ENCODE measurements at places on chromosomes 6 and 20.

DNA sequence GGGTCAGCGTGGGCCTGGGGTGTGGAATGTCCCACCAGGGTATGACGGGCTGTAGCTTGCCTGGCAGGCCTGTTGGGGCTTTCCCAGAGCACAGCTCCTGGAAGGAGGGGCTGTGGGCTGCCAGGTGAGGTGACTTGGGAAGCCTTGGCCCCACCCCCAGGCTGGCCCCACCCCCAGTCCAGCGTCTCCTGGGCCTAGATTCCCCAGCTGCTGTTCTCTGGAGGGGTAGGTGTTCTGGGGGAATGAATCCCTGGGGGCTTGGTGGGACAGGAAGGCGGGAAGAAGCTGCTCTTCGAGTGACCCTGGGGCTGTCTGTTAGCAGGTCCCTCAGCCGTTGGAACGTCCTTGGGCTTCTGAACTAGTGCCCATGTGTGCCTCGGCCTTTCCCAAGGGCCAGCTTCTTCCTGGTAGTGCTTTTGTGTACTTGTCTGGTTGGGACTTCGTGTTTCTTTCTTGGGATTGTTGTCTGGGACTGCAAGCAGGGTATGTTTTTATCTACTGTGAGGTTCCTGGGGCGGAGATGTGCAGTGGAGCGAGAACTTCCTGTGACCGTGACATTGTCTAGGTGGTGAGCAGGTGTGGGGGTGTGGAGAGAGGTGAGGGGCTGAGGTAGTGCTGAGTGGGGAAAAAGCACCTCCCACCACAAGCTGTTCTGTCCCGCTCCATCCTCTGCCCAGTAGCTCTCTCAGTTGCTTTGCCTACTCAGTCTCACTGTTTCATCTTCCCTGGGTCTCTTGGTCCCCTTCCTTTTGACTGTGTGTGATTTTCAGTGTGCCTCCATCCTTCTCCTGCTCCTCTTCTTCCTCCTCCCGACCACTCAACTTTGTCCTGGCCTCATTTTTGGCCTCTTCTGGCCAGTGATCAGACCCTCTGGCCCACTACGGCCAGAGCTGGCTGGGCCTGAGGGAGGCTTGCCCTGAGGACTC lies 1.3 kb upstream of the DDR1 start:
- DNase-seq, result no peak

DNA sequence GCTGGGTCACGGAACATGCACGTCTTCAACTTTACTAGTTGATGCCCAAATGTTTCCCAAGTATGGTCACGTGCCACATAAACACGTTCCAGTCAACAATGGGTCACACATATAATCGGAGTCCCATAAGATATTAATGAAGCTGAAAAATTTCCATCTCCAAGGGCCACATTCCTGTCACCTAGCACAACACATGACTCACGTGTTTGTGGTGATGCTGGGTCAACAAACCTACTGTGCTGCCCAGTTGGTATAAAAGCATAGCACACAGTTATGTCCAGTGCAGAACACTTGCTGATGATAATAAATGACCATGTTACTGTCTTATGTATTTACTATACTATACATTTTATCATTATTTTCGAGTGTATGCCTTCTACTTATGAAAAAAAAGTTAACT lies 68.0 kb upstream of the INSM1 start:
- DNase-seq, result no peak

DNA sequence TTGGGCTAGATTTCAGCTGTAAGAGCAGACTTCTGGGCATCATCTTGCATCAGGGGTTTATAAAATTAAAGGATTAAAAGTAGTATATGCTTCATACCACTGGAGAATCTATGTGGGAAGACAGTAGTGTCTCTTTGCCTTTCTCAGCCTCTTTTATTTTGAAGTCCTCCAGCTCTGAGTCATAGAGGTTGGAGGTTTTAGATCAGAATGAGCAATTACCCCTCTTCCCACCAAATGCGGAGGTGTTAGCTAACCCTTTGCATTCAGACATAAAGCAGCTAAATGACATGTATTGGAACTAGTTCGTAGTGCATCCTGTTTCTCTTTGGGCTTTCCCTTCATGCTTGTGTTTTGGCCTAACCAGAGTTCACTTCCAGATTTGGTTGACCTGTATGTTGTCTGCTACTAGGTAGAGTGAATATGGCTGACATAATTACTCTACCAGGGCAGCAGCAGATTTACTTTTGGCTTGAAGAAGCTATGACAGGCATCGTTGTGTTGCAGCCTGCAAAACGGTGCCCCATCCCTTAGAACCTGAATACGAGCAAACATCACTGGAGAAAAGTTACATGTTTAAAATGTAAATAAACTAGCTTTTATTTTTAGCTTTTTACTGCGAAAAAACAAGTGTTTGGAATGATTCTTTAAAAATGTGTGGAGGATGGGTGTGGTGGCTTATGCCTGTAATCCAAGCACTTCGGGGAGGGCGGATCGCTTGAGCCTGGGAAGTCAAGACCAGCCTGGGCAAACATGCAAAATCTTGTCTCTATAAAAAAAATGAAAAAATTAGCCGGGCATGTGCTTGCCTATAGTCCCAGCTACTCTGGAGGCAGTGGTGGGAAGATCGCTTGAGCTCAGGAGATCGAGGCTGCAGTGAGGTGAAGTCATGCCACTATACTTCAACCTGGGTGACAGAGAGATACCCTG lies 82.2 kb downstream of the MYO6 start:
- no peak for DNase-seq

- DNase-seq, result no peak
Measured at GRCh38 chr20:34887023-34887422, 10.6 kb downstream of the ACSS2 start.

- DNase-seq, result no peak
Measured at GRCh38 chr6:167579806-167580618, 246.7 kb upstream of the AFDN start.

- no peak for DNase-seq
Measured at GRCh38 chr20:11642866-11643265, 274.8 kb upstream of the BTBD3 start.

- no peak for DNase-seq
Measured at GRCh38 chr6:157223511-157223910, 99.8 kb downstream of the TMEM242 start.

- no peak for DNase-seq
Measured at GRCh38 chr6:28653876-28654275, 128.2 kb downstream of the GPX5 start.

DNA sequence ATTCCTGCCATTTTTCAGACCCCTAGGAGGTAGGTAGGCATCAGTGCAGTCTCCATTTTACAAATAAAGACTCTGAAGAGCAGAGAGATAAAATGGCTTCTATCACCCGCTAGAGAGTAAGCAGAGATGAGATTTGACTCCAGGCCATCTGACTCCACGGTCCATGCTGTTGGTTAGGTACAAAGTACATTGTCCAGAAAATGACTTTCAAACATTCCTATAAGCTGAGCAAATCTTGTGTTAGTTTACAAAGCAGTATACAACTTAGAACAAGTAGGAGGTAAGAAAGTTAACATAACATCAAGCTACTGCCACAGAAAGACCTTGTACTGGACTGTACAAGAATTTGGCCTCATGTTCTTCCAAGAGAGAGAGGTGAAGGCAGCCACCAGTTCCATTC lies 14.9 kb downstream of the BTN1A1 start:
- no peak for DNase-seq

- DNase-seq, result no peak
Measured at GRCh38 chr20:63979557-63980316, at the start of gene SAMD10. Gene SAMD10 (minus strand): TSS chr20:63979642. CDS start chr20:63979467, 175 bp downstream.

GRCh38 chr6:81130061-81130460 lies 622.4 kb downstream of the TENT5A start:
- no peak for DNase-seq

DNA sequence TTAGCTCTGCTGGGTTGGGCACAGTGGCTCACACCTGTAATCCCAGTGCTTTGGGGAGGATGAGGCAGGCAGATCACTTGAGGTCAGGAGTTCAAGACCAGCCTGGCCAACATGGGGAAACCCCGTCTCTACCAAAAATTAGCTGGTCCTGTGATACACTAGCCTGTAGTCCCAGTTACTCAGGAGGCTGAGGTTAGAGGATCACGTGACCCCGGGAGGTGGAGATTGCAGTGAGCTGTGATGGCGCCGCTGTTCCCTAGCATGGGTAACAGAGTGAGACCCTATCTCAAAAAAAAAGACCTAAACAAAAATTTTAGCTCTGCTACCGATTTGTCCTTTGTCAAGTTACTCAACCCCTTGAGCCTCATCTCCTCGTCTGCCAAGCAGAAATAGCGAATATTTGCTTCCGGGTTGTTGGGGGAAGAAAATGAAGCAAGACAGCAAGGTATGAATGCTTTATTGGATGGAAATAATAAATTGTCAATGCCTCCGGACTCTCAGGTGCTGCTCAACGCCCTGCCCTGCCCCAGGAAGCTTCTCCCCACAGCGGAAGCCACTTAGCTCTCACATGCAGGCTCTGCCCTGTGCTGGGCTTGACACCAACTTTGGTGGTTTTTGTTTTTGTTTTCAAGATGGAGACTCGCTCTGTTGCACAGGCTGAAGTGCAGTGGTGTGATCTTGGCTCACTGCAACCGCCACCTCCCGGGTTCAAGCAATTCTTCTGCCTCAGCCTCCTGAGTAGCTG lies 24.9 kb upstream of the ITCH start:
- no peak for DNase-seq

- DNase-seq, result no peak
Measured at GRCh38 chr20:49871391-49871948, 43.9 kb downstream of the SPATA2 start.

DNA sequence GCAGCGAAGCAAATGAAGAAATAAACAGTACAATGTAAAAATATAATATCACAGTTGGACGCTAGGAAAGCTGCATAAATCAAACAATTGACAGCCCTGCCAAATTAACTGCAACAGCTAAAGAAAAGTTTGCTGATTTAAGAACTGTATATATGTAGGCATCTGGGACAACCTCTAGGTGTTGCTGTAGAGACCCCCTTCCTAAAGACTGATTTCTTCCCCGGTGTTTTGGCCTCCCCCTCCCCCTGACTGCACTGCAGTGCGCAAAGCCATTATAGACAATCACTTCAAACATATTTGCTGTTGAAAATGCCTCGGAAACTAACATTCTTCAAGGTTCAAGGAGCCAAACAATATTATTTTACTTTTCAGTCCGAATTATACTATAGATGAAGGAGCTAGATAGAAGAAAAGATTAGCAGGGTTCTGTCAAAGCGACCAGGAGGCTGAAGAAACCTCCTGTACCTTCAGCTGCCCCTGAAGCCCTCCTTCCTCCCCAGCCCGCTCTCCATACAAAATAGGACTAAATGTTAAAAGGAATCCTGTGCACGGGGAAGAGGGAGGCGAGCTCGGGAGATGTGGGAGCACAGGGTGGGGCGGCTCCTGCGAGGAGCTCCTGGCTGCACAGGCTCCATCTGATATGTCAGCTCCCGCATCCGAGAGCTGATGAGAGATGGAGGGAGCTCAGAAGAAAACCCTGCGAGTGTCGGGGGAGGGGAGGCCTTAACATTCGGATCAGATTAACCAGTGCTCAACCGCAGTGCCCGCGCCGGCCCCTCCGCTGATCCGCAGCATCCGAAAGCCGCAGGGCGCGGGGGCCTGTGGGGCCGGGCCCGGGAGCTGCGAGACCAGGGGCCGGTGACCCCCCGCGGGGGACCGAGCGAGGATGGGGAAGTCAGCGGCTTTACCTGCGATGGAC lies 822 bp downstream of the ELOVL4 start:
- DNase-seq, result peak; percentile 14

GRCh38 chr6:116392132-116393013 lies 21.6 kb downstream of the DSE start:
- DNase-seq, result no peak

DNA sequence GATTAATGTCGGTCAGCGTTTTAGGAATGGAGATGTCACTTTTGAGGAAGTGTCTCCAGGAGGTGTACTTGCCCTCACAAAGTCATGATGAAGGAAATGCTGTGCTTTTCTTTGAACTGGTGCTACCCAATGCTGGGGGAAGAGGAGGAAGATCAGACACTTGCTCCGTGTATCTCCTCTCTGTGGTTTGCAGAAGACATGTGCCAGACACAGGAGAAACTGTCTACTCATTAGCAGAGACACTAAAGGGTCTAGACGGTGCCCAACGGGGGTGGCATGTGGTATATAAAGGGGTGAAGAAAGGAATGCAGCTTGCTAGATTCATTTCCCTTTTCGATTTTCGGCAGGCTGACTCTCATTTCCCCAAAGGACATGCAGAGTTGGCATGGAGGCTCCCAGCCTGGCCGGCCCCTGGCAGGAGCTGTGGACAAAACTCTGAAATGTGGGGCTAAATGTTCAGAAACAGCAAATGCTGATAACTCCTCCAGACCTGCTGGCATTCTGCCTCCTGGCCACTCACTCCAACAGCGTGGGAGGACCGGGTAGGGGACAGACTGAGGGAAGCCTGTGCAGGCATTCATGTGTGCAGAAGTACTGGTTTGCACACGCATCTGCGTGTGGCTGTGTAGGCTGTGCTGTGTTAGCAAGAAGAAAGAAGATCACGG lies 59.6 kb upstream of the QKI start:
- no peak for DNase-seq

DNA sequence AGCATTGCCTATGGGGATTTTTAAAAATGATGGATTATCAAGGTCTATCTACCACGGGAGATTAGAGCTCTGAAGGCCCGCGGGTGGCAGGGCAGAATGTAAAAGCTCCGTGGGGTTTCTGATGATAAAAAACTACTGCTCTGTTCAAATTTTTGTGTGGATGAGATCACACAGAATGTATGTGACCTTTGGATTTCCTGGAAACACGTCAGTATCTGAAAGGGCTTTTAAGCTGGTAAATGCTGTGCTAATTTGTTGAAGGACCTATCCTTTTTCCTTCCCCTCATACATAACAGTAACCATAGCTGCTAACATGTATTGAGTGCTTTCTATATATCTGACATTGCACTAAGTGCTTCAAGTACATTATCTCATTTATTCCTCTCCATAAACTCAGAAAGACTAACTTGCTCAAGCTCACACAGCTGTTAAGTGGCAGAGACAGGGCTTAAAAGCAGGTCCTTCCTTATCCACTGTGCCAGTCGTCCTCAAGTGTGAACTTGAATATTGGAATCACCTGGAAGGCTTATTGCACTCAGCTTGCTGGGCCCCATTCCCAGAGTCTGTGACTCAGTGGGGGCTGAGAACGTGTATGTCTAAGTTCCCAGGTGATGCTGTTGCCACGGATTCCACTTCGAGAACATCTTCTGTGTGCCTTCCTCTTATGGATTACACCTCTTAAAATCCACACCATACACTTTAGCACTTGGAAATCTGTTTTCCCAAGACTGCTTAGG lies 1.9 kb upstream of the TMEM242 start:
- no peak for DNase-seq

DNA sequence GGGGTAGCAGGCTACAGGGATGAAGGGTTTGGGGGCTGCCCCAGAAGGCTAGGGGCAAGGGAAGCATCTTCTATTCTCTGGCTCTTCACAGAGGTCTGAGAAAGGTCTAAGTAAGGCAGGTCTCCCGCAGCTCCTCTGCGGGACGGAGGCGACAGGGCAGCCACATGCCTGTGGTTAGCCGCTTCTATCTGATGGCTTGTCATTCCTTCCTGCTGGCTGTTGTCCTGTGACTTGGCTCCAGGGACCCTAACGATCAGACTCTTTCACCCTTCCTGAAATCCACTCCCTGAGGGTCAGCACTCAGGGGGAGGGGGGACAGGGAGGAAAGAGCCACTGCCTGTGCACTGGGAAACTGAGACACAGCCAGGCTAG lies 673 bp downstream of the CST7 start:
- DNase-seq, result no peak

Data from cerebellar nuclear complex (tissue), 1 donor.